ENCODE measurements at places on chromosomes 7 and 10.

DNA sequence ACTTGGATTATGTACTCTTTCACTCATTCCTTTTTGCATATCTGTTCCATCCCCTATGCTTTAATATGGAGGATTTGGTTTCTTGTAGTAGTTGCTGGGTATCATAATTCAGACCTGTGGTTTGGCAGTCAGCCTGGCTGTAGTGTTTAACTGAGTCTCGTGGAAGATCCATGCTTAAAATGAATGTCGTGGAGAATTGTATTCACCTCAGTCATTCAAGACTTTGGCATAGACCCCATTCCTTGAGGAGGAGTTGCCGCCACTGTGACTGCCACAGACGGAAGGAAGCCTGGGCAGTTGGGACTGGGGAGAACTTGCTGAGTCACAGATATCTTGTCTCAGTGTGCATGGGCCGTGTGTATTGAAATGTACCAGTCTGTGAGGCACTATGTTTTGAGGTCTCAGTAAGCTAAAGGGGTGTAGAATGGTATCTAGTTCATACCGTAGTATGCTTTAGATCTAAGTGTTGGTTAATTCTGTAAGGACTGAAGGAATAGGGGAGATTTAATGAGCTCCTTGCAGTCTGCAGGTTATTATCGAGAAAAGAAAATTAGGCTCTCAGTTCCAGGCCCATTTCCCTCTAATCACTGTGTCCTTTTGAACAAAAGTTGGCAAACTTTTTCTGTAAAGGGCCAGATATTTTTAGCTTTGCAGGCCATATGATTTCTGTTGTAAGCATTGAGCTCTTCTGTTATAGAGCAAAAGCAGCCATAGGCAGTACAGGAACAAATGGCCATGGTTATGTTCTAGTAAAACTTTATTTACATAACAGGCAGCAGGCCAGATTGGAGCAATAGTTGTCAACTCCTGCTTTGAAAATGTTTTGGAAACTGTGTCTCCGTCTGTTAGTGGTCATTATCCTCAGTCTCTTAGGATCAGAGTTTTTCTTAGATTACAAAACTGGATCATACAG lies 76.8 kb downstream of the TPST1 start:
- DNase-seq = no peak

- DNase-seq = no peak
Observed at GRCh38 chr7:102095321-102096011, 191.2 kb upstream of the SH2B2 start.

DNA sequence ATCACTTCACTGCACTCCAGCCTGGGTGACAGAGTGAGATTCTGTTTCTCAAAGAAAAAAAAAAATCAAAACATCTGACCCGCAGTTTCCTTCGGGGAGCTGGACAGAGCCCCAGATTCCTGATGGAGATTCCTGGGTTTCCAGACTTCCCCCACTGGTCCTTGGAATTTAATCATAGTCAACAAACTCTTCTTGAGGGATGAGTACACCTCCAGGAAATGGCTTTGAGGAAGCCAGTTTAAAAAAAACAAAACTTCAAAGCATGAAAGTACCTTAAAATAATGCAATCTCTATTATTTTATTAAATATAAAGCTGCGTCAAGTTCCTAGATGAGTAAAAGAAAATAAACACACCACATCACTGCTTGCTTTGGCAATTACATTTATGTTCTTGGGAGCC lies 1.2 kb upstream of the MAD1L1 start:
- no peak for DNase-seq

DNA sequence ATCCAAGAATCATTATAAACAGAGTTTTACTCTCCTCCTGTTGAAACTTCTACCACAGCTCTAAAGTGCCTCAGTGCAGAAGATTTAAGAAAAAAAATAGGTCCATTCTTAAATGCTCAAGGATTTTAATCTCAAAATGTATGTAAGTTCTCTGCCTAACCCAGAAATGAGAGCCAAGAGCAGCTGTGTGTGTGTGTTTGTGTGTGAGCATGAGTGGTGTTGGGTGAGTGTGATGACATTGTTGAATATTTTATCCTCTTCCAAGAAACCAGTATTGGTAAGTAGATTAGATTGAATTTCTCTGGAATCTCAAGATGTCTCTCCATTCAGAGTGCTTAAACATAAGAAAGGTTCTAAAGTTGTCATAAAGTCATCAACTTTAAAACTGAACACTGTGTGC lies 363.6 kb upstream of the NFE2L3 start:
- DNase-seq = no peak

DNA sequence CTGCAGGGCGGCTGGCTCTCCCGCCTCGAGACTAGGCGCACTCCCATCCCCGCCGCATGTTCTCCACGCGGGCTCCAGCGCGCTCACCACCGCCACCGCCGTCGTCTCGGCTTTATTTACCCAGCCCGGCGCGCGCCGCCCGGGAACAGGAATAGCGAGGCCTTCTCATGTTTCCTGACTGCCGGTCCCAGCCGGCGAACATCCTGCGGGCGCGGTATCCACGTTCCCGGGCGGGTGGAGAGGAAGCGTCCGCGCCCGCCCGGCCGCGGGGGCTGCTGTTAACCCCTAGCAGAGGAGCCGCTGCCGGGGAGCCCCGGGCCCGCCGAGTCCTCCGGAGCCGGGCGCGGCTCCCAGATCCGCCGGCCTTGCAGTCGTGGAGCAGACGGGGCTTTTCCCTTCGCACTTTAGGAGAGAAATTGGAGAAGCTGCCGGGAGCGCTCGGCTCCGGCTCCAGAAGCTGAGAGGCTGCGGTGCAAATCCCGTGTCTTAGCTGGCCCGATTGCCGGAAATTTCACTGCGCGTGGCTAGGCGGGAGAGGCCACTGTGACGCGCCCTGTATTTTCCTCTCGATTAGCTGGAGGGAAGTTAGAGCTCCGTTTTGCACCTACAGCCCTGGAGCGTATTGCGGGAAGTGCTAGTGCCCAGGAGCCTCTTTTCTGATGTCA lies at the start of gene MKX:
MKX (minus strand) TSS at position 88 of the 665 bp plus-strand sequence. CDS start 2,404 bp downstream, outside the sequence.
- DNase-seq = no peak

DNA sequence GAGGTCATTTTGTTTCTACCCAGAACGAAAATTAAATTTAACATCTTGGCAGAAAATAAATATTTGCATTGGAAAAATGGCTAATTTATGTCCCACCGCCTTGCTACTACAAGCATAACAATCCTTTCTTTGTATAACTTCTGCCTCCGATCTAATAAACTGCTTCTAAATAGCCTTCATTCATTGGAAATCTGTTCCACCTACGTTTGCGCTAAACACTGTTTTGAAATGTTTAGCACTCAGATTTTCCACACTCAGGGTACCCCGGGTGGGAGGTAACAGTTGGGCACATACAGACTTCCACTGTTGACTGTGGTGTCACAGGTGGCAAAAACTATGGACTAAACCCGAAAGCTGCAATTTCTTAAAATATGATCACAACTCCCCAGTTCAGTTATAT lies 96.4 kb downstream of the FGFR2 start:
- no peak for DNase-seq

GRCh38 chr10:60573336-60573735 lies 183.7 kb upstream of the ANK3 start:
- DNase-seq = no peak

- no peak for DNase-seq
Observed at GRCh38 chr10:129332476-129332875, 134.6 kb upstream of the MGMT start.

- DNase-seq = no peak
Observed at GRCh38 chr7:1675036-1675671, 5.1 kb downstream of the ELFN1 start.

GRCh38 chr10:118723466-118723865 lies 31.3 kb downstream of the CACUL1 start:
- DNase-seq = no peak

- no peak for DNase-seq
Observed at GRCh38 chr7:14754631-14755030, 147.9 kb downstream of the DGKB start.

DNA sequence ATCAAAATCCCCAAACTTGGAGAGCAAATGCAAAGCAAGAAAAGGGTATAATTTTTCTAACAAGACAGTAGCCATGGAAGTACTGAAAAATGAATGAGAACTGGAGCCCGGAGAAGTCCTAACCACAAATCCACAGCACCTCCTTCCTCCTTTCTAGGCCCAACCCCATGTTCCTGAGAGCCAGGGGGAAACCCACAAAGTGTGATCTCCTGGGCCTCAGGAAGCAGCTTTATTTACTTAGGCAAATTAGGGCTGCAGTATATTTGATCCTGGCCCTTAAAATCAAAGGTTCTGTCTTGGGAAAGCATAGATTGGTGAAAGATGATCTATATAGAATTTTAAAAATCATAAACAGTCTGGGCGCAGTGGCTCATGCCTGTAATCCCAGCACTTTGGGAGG lies 103.0 kb downstream of the DOCK4 start:
- DNase-seq = no peak

DNA sequence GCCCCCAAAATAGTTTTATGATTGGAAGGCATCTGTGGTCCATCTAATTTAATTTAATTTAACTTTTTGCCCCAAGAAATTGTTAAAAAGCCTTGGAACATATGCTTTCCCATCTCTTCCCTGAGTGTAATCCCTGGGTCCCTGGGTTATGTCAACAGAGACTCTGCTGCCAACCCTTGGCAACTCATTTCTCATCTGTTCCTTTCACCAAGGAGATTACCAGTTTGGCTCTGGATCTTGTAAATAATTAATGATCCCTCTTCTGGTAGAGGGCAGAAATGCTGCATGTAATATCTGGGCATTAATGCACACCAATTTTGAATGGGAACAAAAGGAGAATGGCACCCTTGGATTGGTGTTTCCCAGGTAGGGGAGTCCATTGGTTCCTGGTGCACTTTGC lies 514.2 kb downstream of the CCSER2 start:
- DNase-seq = no peak

DNA sequence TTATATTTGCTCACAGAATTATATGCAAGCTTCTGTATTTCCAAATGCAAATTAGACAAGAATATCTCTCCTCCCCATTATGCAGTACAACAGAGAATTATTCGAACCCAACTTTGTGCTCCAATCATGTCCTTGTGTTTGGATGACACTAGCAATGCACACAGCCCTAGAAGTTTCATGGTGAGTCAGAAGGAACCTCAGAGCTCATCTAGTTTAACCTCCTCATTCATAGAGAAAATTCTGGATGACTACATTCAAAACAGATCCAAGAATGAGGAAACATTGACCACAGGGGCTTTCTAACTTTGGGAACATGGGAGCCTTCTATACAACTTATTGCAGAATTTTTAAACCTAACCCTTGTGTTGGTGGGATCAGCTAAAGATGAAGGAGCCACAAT lies 12.8 kb upstream of the ARID5B start:
- DNase-seq = no peak

DNA sequence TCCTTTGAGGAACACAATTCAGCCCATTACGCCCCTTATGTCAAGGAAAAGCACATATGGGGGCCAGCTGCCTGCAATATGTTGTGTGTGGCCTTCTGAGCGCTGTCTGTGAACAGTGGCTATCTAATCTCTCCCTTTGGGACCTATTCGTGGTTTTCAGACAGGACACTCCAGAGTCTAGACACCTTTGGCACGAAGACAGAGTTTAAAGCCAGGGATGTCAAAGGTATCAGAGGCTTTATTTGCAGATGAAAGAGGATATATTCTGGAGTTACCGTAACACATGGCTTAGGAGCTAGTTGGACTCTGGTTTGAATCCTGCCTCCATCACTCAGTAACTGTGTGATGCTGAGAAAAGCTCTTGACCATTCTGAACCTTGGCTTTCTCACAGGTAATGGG lies 14.8 kb upstream of the EEPD1 start:
- no peak for DNase-seq

- DNase-seq = no peak
Observed at GRCh38 chr7:117067340-117067739, 114.0 kb downstream of the ST7 start.

DNA sequence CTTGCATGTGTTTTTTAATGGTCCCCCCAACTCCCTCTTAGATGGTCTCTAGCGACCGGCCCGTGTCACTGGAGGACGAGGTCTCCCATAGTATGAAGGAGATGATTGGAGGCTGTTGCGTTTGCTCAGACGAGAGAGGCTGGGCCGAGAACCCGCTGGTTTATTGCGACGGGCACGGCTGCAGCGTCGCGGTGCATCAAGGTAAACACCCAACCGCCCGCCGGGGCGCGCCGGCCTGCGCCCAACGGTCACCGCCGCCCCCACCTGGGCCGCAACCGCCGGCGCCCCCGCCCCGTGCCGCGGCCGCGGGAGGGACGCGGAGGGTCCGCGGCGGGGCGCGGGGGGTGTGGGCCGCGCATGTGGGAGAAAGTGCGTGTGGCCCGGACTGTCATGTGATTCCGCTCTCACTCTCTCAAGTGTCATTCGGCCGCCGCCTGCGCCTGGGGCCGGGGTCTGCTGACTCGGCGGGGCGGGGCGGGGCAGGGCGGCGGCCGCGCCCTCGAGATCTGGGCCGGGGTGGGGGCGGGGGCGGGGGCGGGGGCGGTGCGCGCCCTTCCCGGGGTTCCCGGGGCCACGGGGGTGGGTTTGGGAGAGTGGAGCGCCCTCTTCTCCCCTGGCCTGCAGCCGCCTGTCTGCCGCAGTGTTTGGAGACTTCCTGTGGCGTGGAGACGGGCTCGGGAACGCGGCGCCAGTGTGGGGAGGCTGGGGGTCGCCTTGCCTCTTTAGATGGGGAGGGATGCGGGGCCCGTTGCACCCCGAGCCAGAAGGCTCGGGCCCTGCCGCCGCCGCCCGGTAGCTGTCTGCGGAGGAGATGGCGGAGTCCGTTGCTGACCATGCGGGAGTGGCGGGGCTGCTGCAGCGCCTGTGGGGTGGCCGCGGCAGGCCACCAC lies 817 bp downstream of the MLLT10 start:
- no peak for DNase-seq

DNA sequence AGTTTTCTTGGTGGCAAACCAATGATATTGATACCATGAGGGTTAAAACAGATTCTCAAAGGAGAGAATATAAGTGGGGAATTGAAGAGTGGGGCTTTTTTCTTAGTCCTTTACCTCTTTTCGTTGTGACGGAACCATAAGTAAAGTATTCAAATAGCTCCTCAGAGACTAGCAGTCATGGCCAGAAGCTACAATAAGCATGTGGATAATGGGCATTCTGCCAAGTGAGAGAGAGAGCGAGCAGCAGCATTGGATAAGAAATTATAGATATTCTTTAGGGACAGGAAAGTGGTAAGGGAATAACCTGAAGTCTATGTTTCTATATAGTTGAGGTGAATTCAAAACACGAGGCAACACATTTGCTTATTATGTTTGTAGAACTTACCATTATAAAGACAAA lies 235.1 kb downstream of the SEMA3E start:
- DNase-seq = no peak

GRCh38 chr7:95526128-95526738 lies 40.5 kb downstream of the ASB4 start:
- DNase-seq = peak; percentile 88

Measured in putamen (tissue), 1 donor.